ENCODE measurements at places on chromosomes 3 and 15. TPM values are rescaled to one million over a fixed set of nuclear protein-coding genes. Genes with fewer than 3 reads are reported as not detected.

Gene PRR23E
- not detected for total RNA-seq

Gene CHL1
- total RNA-seq: 49.1 TPM

Gene COL7A1
- 2.1 TPM for total RNA-seq

Gene CLDN18
- total RNA-seq: not detected

Gene PIF1
- total RNA-seq: 0.78 TPM

Gene NANOGP8
- total RNA-seq: 3.3 TPM

Gene SLC12A8
- 2.9 TPM for total RNA-seq

DNA sequence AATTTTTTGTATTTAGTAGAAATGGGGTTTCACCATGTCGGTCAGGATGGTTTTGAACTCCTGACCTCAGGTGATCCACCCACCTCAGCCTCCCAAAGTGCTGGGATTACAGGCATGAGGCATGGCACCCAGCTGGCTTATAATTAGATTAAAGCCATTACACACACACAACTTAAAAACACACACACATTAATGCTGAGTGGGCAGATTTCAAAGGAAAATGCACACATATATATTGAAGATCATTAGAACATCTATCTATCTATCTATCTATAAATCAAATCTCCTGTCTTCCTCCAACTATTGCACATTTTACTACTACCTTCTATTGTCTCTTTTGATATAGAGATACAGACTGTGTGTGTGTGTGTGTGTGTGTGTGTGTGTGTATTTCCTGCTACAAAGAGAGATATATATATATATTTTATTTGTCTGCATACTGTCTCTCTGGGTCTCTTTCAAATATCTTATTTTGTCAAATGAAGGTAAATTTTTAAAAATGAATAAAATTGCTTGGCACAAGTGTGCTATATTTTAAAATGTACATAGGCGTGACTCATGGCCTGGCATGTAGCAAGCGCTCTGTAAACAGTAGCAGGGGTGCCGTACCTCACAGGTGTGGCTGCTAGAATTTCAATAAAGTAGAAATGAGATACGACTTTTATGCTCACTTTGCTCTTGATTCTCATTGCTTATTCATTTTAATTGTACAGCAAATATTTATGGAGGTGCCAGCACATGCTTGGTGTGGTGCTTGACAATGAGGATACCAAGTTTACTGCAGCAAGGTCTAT, 655.8 kb downstream of the AGBL1 start:
- H3K27ac ChIP-seq: no peak overlapping the region
- H3K4me3 ChIP-seq: no peak overlapping the region
- no peaks in the 10 kb centered on the region for H3K4me1 ChIP-seq
- no peaks in the 10 kb centered on the region for H3K27me3 ChIP-seq
- DNase-seq: peak; percentile 42

DNA sequence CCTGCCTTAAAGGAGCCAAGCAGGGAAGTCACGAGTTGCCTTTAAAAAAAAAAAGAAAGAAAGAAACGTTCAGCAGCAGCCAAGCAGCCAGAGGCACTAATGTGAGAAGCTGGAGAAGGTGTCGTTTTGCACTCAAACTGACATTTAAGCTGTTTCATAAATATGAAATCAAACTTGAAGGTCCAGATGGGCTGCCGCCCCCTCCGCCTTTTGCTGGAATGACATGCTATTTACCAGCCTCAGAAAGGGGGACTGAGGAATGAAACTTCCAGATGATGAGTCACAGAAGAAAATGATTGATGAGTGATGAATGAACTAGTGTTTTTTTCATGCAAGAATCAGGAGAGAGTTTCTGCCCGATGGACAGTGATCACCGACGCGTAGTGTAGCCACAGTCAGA, 396.8 kb downstream of the IGSF11 start:
- DNase-seq: no peak
- H3K27me3 ChIP-seq: no peaks in the 10 kb centered on the region
- H3K4me3 ChIP-seq: no peak overlapping the region
- no peaks in the 10 kb centered on the region for H3K36me3 ChIP-seq

GRCh38 chr3:73024836-73025235, 28.2 kb downstream of the PPP4R2 start:
- H3K27me3 ChIP-seq: no peaks in the 10 kb centered on the region
- H3K36me3 ChIP-seq: no peaks in the 10 kb centered on the region
- no peak for DNase-seq

DNA sequence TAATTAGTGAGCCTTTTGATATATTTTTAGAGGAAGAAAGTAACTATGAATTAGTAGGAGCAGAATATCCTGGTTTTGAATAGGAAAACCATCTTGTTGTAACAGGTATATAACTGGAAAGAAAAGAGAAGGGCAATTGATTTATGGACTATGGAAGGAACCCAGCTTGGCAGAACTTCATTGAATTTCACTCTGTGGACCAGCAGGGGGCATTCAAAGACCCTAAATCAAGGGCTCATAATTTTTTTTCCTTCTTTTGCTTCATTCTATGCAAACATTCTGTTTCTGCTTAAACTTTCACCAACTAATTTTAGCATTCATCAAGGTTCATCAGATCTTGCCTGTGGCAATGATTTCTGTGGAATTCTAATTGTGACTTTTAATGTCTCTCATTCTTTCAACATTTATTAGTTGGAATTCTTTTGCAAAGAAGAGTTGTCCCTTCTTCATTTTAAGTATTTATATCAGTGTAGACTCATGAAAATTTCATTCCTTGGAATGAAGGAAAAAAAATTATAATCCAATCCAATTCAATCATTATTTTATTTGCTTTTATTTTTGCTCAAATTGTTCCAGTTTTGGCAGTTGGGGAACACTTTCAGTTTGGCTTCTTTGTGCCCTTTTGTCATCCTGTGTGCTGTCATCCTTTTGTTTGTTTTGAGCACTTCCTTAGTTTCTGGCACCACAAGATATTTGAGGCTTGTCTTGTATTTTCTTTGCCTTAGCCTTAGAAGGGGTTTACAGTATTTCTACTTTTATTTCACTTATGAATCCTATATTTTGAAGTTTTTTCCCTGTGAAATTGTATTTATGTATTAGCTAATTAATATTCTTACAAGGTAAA, 30.4 kb downstream of the NXPE3 start:
- no peaks in the 10 kb centered on the region for H3K27me3 ChIP-seq
- H3K27ac ChIP-seq: no peak overlapping the region
- H3K4me1 ChIP-seq: peaks cover 35% of the 10 kb centered on the region
- DNase-seq: no peak

DNA sequence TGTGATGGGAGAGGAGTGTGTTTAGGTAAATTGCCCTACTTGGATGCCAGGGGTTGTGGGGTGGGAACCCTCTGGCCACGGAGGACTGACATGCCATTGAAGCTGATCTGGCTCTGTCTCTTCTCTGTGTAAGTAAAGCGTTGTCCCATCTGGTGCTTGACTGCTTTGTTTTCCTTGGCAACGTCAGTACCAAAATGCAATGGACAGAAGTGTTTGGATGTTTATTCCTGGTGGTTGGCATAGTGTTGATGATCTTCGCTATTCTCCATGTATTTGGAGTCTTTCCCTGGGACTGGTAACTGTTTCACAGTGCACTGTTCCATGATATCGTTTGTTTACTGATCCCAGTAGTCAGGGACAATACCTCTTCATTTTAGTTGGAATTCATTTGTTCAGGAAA, 130.5 kb upstream of the MCTP2 start:
- H3K4me3 ChIP-seq: no peak overlapping the region
- peak overlapping the region; percentile 45 for H3K27ac ChIP-seq
- no peak for DNase-seq
- H3K27me3 ChIP-seq: no peaks in the 10 kb centered on the region
- H3K36me3 ChIP-seq: no peaks in the 10 kb centered on the region

DNA sequence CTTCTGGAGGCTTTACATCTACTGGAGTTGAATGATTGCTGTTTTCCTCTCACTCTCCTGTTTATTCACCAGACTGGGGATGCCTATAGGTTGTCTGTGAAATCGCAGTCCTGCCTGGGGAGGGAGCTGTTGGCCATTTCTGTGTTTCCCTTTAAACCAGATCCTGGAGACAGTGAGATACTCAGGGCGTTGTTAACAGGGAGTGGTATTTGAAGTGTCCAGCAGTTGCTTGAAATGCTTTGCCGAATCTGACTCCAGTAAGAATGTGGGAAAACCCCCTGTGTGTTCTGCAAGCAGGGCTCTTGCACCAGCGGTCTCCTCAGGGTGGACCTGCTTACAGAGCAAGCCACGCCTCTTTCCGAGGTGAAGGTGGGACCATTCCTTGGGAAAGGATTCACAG, 4.3 kb upstream of the LRRK1 start:
- peaks cover 7% of the 10 kb centered on the region for H3K36me3 ChIP-seq
- H3K27me3 ChIP-seq: no peaks in the 10 kb centered on the region
- no peak overlapping the region for H3K27ac ChIP-seq
- no peak overlapping the region for H3K4me3 ChIP-seq
- peaks cover 32% of the 10 kb centered on the region for H3K4me1 ChIP-seq

DNA sequence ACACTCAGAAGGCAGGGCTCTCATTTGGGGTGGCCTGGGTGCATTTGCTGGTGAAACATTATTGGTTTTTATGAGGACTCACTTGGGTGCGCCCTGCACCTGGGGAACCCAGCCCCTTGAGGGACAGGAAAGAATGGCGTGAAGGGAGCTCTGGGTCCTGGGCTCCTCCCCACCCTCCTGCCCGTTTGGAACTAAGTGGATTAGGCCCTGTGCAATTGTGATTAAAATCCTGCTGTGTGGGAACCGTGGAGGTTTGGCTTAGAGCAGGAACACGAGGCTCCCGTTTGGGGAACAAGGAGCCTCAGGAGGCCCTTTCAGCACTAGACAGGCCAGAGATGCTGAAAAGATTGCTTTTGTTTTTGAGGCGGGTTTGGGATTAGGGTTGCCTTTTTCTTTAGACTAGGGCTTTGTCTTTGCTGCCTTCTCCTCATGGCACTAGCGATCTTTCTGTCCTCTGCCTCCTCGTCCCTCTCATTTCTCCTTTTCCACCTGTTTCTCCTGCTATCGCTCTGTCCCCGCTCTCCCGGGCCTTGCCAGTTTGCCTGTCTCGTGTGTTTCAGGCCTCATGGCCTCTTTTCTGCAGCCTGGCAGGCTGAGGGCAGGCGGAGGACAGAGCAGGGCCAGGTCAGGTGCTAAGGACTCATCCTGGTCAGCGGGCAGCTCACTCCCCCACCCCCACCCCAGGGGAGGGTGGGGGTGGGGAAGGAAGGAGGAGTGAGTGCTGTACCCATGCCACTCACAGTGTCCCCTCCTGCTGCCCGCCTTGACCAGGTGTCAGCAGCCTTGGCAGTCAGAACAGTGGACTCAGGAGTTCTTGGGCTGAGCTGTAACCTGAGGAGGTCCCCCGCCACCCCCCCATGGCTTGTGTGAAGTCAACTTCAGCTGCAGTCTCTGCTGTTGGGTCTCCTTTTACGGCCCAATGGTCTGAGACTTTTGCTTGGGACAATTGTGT, 8.6 kb downstream of the MAPKAPK3 start:
- H3K27ac ChIP-seq: no peak overlapping the region
- DNase-seq: no peak
- no peak overlapping the region for H3K4me3 ChIP-seq
- peaks cover 11% of the 10 kb centered on the region for H3K36me3 ChIP-seq
- no peaks in the 10 kb centered on the region for H3K27me3 ChIP-seq

DNA sequence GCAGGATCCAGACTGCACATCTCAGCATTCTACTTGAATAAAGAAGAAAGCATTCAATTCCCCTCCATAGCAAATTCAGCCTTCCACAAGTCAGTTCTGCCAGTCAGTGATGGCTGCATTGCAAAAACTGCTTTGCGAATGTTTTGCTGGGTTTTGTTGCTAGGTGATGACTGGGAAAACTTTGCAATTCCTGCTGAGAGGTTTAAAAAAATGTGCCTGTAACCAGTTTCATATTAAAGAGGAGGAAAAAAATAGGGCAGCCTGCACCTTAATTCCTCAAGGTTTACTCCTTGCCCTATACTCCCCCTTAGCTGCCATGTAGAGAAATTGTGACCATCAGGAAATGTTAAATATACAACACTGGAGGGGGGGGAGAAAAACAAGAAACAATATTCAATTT, 225.6 kb upstream of the ATP11B start:
- no peaks in the 10 kb centered on the region for H3K36me3 ChIP-seq
- no peaks in the 10 kb centered on the region for H3K27me3 ChIP-seq
- no peak overlapping the region for H3K27ac ChIP-seq

GRCh38 chr15:49760749-49761148, 139.9 kb downstream of the DTWD1 start:
- no peak for DNase-seq
- H3K27me3 ChIP-seq: no peaks in the 10 kb centered on the region
- no peak overlapping the region for H3K4me3 ChIP-seq
- H3K36me3 ChIP-seq: no peaks in the 10 kb centered on the region
- no peak overlapping the region for H3K27ac ChIP-seq
- no peaks in the 10 kb centered on the region for H3K4me1 ChIP-seq

- no peaks in the 10 kb centered on the region for H3K27me3 ChIP-seq
- H3K4me1 ChIP-seq: no peaks in the 10 kb centered on the region
- H3K27ac ChIP-seq: no peak overlapping the region
Measured at GRCh38 chr3:76631251-76631650, 408.6 kb upstream of the ROBO2 start.

GRCh38 chr3:100769693-100770092, 60.4 kb downstream of the TFG start:
- DNase-seq: no peak
- no peak overlapping the region for H3K27ac ChIP-seq
- no peaks in the 10 kb centered on the region for H3K36me3 ChIP-seq
- H3K4me3 ChIP-seq: no peak overlapping the region
- no peaks in the 10 kb centered on the region for H3K27me3 ChIP-seq

GRCh38 chr3:85041562-85042055, 82.8 kb downstream of the CADM2 start:
- H3K27me3 ChIP-seq: no peaks in the 10 kb centered on the region
- H3K4me3 ChIP-seq: no peak overlapping the region
- DNase-seq: no peak
- no peaks in the 10 kb centered on the region for H3K36me3 ChIP-seq
- no peak overlapping the region for H3K27ac ChIP-seq

DNA sequence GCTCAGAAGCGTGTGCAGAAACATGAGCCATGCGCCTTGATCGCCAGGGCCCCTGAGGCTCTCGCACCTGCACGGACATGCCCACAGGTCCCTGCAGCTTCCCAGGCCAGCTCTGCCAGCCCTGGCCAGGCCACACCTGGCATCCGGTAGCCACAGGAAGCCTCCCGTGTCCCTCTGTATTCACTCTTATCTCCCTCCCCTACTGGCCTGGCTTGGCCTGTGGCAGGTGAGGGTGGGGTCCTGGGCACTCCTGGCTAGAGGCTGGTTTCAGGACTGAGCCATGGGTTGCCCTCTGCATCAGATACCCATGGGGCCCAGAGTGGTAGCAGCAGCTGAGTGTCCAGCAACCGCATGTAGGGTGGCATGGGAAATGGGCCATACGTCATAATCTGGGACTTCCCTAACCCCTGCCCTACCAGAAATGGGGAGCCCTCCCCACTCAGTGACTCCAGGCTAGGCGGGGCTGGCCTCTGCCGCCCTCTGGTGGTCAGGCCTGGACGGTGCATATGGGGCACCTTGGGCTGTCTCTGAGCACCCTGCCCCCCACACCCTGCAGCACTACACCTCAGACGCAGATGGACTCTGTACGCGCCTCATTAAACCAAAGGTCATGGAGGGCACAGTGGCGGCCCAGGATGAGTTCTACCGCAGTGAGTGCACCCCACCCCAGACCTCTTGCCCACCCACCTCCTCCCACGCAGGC, 12.6 kb upstream of the LMAN1L start:
- H3K4me3 ChIP-seq: no peak overlapping the region
- no peaks in the 10 kb centered on the region for H3K27me3 ChIP-seq
- DNase-seq: no peak

- no peak overlapping the region for H3K27ac ChIP-seq
- no peaks in the 10 kb centered on the region for H3K27me3 ChIP-seq
- H3K36me3 ChIP-seq: no peaks in the 10 kb centered on the region
Measured at GRCh38 chr3:135181408-135181807, 386.3 kb downstream of the EPHB1 start.

Data from esophagus muscularis mucosa (tissue), 4 donors.